ENCODE measurements at places on chromosomes 3 and 15. TPM values are rescaled to one million over a fixed set of nuclear protein-coding genes. Genes with fewer than 3 reads are reported as not detected.

DNA sequence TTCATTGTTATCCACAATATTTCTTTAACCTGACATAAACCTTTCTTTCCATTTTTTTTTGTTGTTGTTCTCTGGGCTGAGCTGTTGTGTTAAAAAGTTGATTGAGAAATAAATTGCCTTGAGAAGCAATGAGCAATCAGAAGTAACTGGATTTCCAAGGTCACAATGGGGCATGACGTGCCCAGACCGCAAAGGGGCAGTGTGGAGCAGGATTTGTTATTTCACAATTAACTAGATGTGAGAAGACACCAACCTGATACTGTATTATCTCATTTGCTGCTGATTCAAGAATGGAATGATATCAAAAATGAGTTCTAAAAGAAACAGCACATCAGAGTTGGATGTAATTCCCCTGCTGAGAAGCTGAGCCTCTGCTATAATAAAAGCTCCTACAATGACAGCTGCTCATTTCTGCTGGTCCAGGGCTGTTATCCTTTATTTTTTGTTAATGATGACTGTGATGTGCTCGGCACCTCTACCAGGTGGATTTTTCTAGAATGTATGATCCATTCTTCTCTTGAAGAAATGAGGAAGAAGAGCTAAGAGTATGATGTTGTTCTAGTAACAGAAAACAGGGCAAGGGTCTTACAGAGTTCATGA lies 28.1 kb downstream of the CPNE4 start:
- no peak overlapping the region for H3K4me3 ChIP-seq
- peak; percentile 33 for DNase-seq
- H3K36me3 ChIP-seq, result no peaks in the 10 kb centered on the region
- H3K4me1 ChIP-seq, result no peaks in the 10 kb centered on the region
- H3K27me3 ChIP-seq, result peaks cover 3% of the 10 kb centered on the region
- no peak overlapping the region for H3K27ac ChIP-seq

- no peaks in the 10 kb centered on the region for H3K4me1 ChIP-seq
- H3K4me3 ChIP-seq, result no peak overlapping the region
- H3K27me3 ChIP-seq, result no peaks in the 10 kb centered on the region
- H3K36me3 ChIP-seq, result no peaks in the 10 kb centered on the region
- no peak overlapping the region for H3K27ac ChIP-seq
Measured at GRCh38 chr3:112813016-112813415, 33.6 kb downstream of the CD200R1L start.

DNA sequence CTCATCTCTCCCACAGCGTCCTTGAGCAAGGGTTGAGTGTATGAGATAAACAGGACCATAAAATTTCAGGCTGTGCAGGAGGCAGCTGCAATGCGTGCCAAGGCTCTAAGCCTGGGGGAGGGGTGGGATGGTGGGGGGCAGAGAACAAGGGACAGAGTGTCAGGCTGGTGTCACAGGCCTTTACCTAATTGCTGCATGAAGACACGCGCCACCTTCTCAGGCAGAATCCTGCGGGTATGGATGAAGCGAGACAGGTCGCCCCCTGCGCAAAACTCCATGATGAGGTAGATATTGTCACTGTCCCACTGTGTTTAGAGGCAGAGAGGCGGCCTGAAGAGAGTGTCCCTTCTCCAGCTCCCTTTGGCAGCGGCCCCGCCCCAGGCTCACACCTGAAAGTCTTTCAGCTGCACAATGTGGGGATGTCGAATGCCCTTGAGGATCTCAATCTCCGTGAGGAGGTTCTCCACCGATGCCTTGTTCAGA lies 1.0 kb downstream of the ULK3 start:
- peak overlapping the region; percentile 91 for H3K27ac ChIP-seq
- H3K27me3 ChIP-seq, result no peaks in the 10 kb centered on the region
- H3K4me3 ChIP-seq, result peak overlapping the region; percentile 87
- no peaks in the 10 kb centered on the region for H3K36me3 ChIP-seq
- no peak for DNase-seq
- peaks cover 19% of the 10 kb centered on the region for H3K4me1 ChIP-seq

GRCh38 chr3:58025406-58025805 lies 17.2 kb downstream of the FLNB start:
- H3K27me3 ChIP-seq, result no peaks in the 10 kb centered on the region
- no peaks in the 10 kb centered on the region for H3K36me3 ChIP-seq
- peaks cover 83% of the 10 kb centered on the region for H3K4me1 ChIP-seq
- no peak for DNase-seq
- peak overlapping the region; percentile 6 for H3K4me3 ChIP-seq

- H3K36me3 ChIP-seq, result no peaks in the 10 kb centered on the region
- H3K27ac ChIP-seq, result no peak overlapping the region
- no peaks in the 10 kb centered on the region for H3K27me3 ChIP-seq
Measured at GRCh38 chr15:76398317-76399104, 61.9 kb downstream of the ISL2 start.

- H3K4me3 ChIP-seq, result peak overlapping the region; percentile 62
- H3K4me1 ChIP-seq, result peaks cover 7% of the 10 kb centered on the region
- peak overlapping the region; percentile 95 for H3K27ac ChIP-seq
- H3K27me3 ChIP-seq, result no peaks in the 10 kb centered on the region
Measured at GRCh38 chr15:56732135-56732885, 999 bp downstream of the ZNF280D start.

- no peak overlapping the region for H3K27ac ChIP-seq
- DNase-seq, result no peak
- no peaks in the 10 kb centered on the region for H3K4me1 ChIP-seq
- H3K27me3 ChIP-seq, result no peaks in the 10 kb centered on the region
- no peaks in the 10 kb centered on the region for H3K36me3 ChIP-seq
- no peak overlapping the region for H3K4me3 ChIP-seq
Measured at GRCh38 chr3:73827725-73828211, 203.0 kb upstream of the PDZRN3 start.

DNA sequence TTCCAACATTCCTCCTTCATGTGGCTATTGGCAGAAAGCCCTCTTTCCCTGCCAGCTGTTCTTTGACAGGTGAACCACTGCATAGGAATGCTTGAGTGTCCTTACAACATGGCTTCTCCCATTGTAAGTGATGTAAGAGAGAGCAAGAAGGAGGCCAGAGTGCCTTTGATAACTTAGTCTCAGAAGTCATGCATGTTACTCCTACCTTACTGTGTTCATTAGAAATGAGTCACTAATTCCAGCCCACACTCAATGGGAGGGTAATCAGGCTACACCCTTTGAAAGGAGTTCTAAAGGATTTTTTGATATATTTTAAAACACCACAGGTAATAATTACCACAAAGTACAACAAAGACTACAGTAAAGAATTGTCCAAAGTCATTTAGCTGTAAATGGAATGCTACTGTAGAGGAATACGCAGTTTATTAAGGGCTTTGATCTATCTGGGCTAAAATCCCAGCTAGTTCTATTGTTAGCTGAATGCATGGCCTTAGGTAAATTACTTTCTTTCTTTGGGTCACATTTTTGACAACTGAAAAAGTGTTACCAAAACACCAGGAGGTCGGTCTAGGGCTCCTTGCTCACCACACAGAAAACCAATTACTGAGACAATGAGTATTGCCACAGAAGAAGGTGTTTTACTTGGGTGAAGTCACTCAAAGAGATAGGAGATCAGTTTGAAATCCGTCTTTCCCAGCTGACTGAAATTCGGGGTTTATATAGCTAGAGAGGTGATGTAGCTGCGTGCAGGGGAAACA lies 154.9 kb downstream of the GRM7 start:
- no peaks in the 10 kb centered on the region for H3K27me3 ChIP-seq
- DNase-seq, result no peak
- no peaks in the 10 kb centered on the region for H3K36me3 ChIP-seq
- no peaks in the 10 kb centered on the region for H3K4me1 ChIP-seq
- H3K4me3 ChIP-seq, result no peak overlapping the region

DNA sequence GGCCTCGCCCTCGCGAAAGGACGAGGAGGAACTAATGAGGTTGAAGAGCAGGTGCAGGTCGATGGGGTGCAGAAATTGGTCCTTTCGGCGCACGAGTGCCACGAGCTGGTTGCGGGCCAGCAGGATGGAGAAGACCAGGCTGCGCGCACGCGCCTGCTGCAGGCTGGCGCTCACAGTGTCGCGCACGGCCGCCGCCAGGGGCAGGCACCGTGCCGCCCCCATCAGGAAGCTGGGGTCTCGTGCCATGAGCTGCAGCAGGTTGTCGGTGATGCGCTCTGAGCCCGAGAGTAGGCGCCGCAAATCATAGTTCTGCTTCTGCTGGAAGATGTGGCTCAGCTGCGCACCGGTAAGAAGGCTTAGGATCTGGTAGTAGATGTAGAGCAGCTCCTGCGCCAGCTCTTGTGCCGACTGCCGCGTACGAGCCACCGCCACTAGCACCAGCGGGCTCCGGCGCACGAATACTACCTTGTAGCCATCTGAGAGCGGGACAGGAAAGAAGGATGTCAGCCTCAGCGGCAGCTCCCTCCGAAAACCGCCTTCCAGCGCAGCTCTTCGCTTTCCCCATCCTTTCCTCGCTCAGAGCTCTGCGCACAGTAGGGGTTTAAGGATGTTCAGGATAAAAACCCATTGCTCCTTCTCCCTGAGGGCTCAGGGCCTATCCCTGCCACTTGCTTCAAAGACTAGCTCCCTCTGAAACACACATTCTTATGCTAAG lies 6.9 kb upstream of the MST1R start:
- DNase-seq, result no peak
- no peak overlapping the region for H3K27ac ChIP-seq
- H3K27me3 ChIP-seq, result no peaks in the 10 kb centered on the region
- H3K36me3 ChIP-seq, result no peaks in the 10 kb centered on the region
- H3K4me3 ChIP-seq, result no peak overlapping the region
- H3K4me1 ChIP-seq, result peaks cover 10% of the 10 kb centered on the region

GRCh38 chr3:89212619-89213018 lies 105.2 kb downstream of the EPHA3 start:
- no peaks in the 10 kb centered on the region for H3K4me1 ChIP-seq
- no peak for DNase-seq
- H3K36me3 ChIP-seq, result no peaks in the 10 kb centered on the region
- no peak overlapping the region for H3K4me3 ChIP-seq

GRCh38 chr3:57855943-57856342 lies 99.8 kb downstream of the SLMAP start:
- no peak for DNase-seq
- no peaks in the 10 kb centered on the region for H3K4me1 ChIP-seq
- H3K4me3 ChIP-seq, result no peak overlapping the region
- peaks cover 2% of the 10 kb centered on the region for H3K36me3 ChIP-seq

GRCh38 chr15:52677593-52678467 lies 1.4 kb downstream of the ATOSA start:
- DNase-seq, result peak; percentile 60
- no peaks in the 10 kb centered on the region for H3K27me3 ChIP-seq
- H3K4me3 ChIP-seq, result peak overlapping the region; percentile 84
- H3K36me3 ChIP-seq, result no peaks in the 10 kb centered on the region
- H3K4me1 ChIP-seq, result peaks cover 18% of the 10 kb centered on the region

DNA sequence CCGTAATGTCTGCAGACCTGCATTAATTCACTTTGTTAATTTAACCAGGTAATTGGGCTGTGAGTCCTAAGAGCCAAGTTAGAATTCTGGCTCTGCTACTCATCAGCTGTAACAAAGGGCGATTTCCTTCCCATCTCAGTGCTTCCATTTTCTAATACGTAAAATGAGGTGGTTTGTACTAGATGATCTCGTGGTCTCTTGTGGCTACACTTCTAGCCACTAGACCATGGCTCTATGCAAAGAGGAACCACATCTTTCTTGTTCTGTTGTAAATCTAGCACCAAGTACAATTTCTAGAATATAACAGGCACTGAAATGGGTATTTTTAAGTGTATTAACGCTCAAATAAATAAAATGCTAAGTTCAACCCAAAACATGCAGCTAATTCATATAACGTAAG lies 174.4 kb upstream of the THBS1 start:
- no peak overlapping the region for H3K27ac ChIP-seq
- no peaks in the 10 kb centered on the region for H3K36me3 ChIP-seq
- DNase-seq, result no peak
- H3K4me1 ChIP-seq, result no peaks in the 10 kb centered on the region

GRCh38 chr3:188780193-188781147 lies 391.3 kb upstream of the TPRG1 start:
- H3K27ac ChIP-seq, result no peak overlapping the region
- H3K4me3 ChIP-seq, result no peak overlapping the region
- H3K4me1 ChIP-seq, result no peaks in the 10 kb centered on the region
- no peaks in the 10 kb centered on the region for H3K36me3 ChIP-seq

DNA sequence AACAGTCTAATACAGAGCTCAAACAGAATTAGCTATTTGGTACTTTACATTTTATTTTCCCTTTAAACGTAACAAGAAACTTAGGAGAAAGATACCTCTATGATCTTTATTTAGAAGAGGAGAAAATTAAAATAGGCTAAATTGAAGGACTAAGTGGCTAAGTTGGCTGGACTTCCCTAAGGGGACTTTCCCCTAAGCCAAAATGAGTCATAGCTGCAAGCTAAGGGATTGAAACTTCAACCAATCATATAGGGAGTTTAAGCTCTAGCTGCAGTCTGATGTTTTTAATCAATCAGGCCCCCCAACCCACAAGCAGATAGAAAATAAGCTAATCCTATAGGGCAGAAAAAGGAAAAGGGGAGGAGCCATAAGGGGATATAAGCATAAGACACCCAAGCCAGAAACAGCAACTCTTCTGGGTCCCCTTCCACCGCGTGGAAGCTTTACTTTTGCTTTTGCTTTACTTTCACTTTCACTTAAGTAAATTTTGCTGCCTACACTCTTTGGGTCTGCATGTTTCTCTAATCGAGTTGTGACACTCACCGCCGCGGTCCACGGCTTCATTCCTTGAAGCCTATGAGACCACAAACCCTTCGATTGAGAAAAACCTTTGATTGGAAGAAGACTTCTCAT lies 1108.5 kb upstream of the EPHA6 start:
- no peak overlapping the region for H3K27ac ChIP-seq
- H3K4me1 ChIP-seq, result no peaks in the 10 kb centered on the region
- no peak for DNase-seq
- no peaks in the 10 kb centered on the region for H3K36me3 ChIP-seq

- no peaks in the 10 kb centered on the region for H3K27me3 ChIP-seq
- DNase-seq, result no peak
Measured at GRCh38 chr3:186058225-186058624, 50.7 kb downstream of the ETV5 start.

GRCh38 chr3:3280396-3280795 lies 100.9 kb upstream of the CRBN start:
- H3K27ac ChIP-seq, result no peak overlapping the region
- H3K4me1 ChIP-seq, result no peaks in the 10 kb centered on the region
- no peaks in the 10 kb centered on the region for H3K27me3 ChIP-seq
- H3K36me3 ChIP-seq, result no peaks in the 10 kb centered on the region
- no peak overlapping the region for H3K4me3 ChIP-seq

Gene OR5H6
- total RNA-seq, result not detected

Gene DHX30
- 65.1 TPM for total RNA-seq

Gene ALDH1A2
- total RNA-seq, result 0.98 TPM

Gene TUSC7
- total RNA-seq, result not detected

Gene PRC1
- total RNA-seq, result 228 TPM

Measured in Panc1 (cell line).